ENCODE measurements at places on chromosomes 3 and 15.

GRCh38 chr3:78721771-78722543, 1045.8 kb downstream of the ROBO1 start:
- no peak for DNase-seq

GRCh38 chr15:40807888-40808461, 702 bp upstream of the DNAJC17 start:
- DNase-seq, result no peak

GRCh38 chr15:36605604-36606263, 26.3 kb downstream of the CDIN1 start:
- DNase-seq, result no peak

DNA sequence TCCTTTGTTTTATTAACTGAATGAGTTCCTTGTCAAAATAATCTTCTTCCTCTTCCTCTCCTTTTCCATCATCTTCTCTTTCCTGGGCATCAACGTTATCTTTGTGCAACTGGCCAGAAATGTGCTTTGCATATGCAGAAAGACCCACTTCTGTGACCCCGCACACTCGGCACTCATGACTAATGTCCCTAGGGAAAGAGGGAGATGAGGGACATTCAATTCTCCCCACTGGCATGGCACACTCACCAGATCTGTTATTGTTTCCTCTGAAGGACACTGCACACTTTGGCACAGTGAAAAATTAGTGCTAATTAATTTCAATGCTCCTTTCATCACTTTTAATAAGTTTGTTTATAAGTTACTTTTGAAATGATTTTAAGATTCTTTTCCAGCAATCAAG, 34.0 kb downstream of the ZNF106 start:
- DNase-seq, result no peak
